Karpas-422 (cell line): ENCODE measurements at places on chromosomes 7 and 10.

DNA sequence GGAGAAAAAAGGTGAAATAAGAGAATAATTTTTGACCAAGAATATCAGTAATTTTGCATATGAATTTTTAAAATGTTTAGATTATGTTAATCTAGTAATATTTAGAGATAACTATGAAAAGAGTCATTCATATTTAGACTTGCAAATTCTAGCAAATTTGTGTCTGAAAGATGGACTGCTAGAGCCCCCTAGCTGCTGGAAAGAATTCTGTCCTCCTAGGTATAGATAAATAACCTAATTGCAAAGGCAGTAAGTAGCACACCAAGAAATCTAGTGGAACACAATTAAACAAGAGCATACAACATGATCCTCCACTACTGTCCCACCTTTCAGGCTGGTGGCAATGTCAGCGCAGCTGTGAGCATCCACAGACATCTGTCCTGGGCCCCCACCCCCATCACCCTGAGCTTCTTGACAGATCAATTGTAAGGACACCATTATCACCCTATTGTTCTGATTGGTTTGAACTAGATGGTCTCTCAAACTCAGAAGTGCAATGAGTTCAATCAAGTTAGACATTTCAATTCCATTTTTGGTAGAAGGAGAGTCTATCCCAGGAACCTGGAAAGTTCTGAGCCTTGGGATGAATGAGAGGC, 15.0 kb upstream of the GFRA1 start:
- peak; percentile 78 for DNase-seq

DNA sequence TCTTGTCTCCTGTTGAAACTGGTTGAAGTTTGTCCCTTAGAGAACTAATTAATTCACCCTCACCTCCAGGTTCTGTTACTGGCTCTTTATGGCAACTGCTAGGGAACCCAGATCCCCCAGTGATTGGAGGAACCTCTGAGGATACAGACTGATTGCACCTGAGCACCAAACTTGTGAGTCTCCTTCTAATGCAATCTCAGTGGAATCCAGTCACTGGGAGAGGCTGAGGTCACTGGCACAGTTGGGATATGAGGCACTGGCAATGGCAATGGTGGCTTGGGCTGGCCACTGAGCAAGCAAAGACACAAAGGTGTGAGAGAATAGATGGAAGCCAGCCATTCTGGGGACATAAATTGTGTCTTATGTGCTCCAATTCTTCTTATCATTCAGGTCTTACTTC, 5.3 kb upstream of the DGKI start:
- DNase-seq: no peak

DNA sequence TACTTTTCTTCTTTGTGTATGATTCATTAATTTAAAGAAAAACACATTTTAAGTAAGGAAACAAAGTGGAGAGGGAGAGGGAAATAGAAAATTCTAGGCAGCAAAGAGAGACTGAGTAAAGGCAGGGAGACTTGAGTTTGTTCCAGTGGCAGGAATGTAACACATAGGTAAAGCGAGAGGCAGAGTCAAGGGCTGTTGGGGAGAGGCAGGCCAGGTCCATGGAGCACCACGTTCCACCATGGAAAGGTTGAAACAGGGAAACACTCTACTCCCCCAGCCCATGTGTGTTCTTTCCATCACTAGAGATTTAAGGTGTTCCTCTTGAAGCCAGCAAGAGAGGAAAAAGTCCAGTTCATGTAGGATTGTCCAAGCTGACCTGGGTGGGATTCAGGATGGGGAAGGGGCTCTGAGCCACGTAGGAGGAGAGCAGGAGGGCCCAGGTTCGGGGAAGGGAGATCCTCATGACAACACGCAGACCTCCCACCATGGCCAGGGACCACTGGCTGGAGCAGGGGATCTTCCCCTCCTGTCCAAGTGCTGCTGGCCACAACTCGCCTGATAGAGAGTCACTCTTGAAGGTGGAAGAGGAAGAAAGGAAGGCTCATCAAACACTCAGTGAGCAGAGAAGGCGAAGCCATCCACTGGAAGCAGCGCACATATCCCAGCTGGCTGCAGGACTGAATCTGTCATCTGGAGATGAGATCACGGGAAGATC, 666.4 kb upstream of the MKI67 start:
- no peak for DNase-seq

- DNase-seq: no peak
These were observed 40.5 kb downstream of the HIF1AN start for GRCh38 chr10:100576282-100576635.

GRCh38 chr10:29914986-29915785, 144.2 kb downstream of the JCAD start:
- no peak for DNase-seq

- no peak for DNase-seq
These were observed 48.2 kb upstream of the WDR11 start for GRCh38 chr10:120802935-120803334.

DNA sequence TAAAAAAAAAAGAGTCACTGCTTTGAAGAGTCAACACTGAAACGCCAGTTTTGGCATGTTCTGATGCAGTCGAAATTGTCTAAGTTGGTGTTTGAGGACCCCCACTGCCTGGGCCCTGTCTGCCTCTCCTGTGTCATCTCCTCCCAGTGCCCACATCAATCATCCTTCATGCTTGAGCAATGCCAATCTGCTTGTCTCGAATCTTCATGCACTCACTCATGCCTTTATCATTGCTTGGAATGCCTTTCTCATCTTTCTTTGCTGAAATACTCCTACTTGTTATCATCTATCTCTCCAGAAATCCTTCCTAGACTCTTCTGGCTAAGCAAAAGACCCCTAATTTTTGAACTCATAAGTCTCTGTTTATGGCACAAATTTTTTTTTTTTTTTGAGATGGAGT, 42.1 kb upstream of the PLPP4 start:
- no peak for DNase-seq

DNA sequence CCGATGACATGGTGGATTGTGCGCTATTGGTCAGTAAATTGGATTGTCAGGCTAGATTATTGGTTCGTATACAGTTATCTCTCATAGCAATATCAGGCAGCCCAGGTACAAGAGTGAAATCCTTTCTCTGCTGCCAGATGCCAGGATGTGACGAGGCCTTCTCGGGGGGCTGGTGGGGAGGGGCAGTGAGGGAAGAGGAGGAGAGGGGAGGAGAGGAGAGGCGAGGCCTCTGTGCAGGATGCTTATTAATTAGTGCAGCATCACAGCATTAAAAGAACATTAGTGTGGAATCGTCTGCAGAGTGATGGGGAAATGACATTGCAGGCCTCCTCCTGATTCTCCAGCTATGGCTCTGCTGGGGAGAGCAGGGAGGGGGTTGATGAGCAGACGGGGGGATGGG, 30.5 kb upstream of the SLF2 start:
- DNase-seq: no peak

- peak; percentile 29 for DNase-seq
These were observed 5.8 kb downstream of the SYNPO2L start for GRCh38 chr10:73649876-73650536.

GRCh38 chr7:101138213-101138870, 11.4 kb downstream of the SERPINE1 start:
- DNase-seq: peak; percentile 75

DNA sequence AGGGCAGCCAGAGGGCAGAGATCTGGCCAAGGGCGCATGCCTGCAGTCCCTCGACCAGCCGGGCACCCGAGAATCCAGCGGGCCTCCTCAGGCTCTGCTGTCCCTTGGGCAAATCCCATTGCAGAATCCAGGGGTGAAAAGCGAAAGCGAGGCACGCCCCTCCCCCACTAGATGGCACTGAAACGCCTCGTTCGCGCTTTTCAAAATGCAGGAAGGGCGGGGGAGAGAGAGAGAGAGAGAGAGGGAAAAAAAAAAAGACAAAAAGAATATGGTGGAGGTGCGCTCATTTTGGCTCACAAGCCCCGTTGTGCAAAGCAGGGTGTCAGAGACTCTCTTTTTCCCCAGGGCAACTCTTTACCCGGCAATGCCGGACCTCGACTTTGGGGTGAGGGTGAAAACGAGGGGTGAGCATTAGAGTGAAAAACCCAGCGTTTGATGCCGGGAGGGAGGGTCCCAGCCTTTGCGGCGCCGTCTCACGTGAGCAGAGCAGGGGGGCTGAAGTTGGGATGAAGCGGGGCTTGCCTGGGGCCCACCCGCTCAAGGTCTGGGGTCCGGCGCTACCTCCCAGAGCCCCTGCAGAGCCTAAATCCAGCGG, 2.5 kb upstream of the TMEM178B start:
- peak; percentile 42 for DNase-seq

GRCh38 chr7:105204953-105205352, 183.8 kb downstream of the SRPK2 start:
- no peak for DNase-seq

DNA sequence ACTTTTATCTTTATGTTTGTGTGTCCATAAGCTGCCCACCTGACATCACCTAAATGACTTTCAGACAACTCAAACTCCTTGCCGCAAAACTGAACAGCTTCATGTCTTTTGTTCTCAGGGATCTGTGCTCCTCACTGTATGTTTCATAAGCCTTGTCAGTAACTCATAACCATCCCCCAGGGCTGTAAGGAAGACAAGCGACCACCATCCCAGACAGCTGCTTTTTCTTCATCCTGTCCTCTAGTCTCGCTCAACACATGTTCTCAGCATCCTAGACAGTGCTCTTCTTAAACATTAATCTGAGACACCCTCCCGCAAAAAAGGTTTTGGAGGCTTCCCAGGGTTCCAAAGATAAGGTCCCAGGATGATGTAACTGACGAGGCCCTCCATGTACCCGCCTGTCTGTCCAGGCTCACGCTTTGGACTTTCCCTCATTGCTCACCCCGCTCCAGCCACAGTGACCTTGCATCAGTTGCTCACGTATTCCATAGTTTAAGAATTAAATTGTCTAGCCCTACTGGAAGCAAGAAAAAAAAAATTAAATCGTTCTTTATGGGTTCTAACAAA, 69.8 kb downstream of the MAP3K8 start:
- no peak for DNase-seq

DNA sequence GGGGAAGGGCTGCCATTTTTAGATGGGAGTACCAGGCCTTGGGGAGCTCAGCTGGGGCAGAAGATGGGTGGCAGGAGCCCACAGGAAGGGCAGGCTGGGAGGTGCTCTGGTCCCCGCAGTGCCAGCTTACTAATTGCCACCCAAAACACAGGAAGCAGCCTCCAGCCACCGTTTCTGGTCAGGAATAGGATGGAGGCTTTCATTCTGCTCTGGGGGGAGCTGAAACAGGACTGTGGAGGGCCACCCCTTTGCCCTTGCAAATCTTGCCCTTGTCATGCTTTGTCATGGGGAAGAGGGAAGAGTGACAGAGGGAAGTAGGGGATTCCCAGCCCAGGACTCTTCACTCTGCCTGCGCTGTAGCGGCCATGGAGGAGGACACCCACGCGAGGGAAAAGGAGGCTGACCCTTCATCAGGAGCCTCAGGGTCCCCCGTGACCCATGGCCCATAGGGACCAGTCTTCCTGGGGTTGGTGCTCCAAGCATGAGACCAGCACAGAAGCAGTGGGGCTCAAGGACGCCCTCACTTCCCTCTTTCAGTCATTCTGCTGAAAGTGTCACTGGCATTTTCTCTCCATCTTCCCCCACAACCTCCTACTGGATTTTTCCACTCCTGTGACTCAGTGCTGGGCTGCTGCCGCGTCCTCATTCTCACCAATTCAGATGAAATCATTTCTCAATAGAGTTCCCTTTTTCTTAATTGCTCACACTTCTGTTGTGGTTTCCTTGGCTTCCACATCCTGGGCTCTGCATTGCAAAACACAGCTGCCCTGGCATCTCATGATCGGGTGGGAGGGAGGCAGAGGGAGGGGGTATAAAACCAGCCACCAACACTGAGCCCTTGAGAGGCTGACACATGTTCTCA, 61.9 kb downstream of the MKI67 start:
- peak; percentile 53 for DNase-seq

DNA sequence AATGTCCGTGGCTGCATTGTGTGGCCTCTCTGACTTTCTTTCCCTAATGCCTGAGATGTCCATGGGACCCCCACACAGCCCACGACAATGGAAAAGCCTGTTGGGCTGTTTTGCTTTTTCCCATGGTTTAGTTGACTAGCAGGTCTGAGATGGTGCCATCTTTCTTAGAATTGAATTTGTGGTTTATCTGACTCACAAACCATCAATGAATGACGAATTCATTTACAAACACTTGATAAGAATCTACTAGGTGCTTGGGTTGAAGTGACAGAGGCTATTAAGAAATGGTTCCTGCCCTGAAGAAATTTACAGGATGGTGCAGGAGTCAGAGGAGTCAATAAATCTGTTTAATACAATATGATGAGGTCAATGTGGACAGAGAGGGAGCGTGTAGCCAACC, 75.4 kb downstream of the OTUD1 start:
- DNase-seq: no peak

GRCh38 chr7:20152511-20152910, 64.7 kb downstream of the MACC1 start:
- no peak for DNase-seq

GRCh38 chr7:39583539-39583938, 17.3 kb downstream of the YAE1 start:
- DNase-seq: no peak

DNA sequence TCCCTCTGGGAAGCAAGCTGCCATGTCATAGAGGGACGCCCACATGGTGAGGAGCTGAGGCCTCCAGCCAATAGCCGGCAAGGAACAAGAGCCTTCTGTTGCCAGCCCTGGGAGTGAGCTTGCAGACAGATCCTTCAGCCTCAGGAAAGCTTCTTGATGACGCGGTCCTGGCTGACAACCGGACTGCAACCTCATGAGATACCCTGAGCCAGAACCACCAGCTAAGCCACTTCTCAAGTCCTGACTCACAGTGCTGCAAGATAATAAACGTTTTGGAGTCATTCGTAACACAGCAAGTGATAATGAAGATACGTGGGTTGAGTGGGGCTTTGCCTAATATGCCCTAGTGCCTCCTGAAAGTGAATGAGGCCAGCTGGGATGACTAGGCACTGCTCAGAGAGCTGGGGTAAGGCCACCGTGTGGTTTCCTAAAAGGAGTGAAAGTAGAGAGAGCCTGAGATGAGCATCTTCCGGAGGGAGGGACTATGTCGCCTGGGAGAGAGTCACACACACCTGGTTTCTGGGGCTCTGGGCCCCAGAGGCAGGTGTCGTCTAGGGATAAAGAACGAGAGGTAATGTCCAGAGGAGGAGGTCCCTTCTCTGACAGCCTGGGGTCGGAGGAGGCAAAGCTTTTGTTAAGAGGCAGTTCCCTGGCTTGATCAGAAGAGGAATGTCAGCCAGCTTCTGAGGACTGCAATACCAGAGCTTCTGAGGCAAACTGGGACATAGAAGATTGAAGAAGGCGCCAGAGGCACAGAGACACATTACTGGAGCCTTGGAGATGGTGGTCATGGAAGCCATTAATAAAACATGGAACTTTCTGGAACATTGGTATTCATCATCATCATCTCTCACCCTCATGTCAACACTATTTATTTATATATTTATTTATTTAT, 53.6 kb downstream of the PYROXD2 start:
- DNase-seq: no peak

- DNase-seq: peak; percentile 59
These were observed 14.9 kb downstream of the TRIM56 start for GRCh38 chr7:101099969-101100781.

- DNase-seq: no peak
These were observed 364.6 kb downstream of the PAXIP1 start for GRCh38 chr7:154638286-154638685.

DNA sequence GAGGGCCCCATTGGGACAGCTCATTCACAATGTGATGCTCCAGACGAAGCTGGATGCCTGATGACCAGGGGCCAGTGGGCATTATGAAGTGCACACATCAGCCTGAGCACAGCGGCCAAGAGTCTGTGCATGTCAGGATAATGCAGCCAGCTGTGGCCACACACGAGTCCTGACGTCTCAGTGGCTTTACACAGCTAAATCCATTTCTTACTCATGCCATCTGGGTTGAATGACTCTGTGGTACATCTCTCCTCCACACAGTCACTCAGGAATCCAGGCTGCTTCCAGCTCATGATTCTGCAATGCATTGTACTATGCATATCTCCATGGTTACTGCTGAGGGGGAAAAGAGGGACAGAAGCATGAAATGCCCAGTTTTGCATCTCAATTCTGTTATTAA, 123.6 kb downstream of the PRLHR start:
- DNase-seq: no peak
